ENCODE measurements at places on chromosomes 6 and 20.

GRCh38 chr20:56629464-56630085 lies 469 bp downstream of the TFAP2C start:
- no peak for DNase-seq

DNA sequence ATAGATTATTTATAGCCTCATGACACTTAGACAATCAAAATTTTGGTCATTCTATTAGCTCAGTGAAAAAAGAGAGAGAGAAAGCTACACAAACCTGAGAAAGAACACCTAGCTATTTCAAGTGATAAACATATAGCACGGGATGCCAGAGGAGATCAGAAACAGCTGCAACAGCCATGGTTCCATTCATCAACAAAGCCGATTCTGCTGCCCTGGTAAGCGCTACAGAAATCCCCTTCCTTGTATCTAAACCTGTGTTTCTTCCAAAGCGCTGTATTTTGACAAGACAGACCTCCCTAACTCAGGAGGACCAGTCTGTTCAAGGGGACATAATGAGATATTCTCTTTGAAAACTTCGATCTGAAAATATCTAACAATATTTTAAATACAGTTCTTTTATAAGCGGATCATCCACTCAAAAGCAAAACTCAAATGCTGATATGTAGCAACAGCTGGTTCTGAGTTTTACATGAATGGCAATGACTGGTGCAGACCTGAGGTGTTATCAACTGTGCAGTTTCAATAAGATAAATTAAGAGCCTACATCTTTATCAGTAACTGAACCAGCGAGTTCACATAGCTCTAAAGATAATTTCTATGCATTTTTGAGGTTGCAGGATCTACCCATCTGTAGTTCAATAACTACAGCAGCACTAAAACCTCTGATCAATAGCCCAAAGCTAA lies 447.8 kb downstream of the FRK start:
- DNase-seq, result no peak

DNA sequence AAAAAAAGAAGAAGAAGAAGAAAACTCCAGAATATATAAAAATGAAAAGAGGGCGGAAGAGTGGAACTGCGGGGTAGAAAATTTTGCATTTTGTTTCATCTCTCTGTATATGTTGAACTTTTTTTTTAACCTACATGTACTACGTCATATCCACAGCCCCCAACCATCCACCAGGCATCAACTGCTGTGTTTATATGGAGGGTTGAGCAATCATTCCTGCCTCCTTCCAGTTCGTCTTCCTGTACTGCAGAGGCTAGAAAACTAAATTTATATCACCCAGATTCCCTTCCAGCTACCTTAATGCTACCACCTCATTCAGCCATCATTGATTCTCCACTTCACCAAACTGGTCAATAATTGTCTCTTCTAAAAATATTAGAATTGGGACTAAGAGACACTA lies 9.5 kb upstream of the SIGLEC1 start:
- DNase-seq, result no peak

DNA sequence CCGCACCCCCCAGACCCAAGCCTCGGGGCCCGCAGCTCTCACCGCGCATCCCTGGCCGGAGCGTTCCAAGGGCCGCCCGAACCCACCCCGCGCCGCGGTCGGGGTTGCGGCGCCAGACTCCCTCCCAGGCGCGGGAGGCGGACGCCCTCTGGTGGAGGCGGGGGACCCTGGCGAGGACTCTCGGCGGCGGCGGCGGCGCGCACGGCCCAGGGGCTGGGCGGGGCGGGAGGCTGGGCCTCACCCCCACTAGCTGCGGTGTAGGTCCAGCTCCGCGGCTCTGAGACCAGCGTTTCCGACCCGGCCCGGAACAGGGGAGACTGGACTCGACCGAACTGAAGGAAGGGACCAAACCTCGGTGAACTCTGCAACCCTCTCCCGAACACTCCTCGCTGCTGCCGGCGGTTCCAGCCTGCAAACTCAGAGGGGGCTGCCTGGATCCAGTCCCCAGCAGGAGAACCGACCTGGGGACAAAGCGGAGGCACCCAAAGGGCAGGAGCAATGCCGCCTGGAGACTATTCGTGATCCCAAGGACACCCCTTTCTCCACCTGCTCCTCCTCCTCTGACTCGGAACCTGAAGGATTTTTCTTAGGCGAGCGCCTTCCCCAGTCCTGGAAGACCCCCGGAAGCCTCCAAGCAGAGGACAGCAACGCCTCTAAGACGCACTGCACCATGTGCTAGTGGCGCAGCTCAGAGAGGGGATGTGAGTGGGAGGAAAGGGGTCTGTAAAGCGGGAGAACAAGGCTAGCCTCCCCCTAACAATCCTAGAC lies 859 bp upstream of the TOMM6 start:
- DNase-seq, result peak; percentile 83

DNA sequence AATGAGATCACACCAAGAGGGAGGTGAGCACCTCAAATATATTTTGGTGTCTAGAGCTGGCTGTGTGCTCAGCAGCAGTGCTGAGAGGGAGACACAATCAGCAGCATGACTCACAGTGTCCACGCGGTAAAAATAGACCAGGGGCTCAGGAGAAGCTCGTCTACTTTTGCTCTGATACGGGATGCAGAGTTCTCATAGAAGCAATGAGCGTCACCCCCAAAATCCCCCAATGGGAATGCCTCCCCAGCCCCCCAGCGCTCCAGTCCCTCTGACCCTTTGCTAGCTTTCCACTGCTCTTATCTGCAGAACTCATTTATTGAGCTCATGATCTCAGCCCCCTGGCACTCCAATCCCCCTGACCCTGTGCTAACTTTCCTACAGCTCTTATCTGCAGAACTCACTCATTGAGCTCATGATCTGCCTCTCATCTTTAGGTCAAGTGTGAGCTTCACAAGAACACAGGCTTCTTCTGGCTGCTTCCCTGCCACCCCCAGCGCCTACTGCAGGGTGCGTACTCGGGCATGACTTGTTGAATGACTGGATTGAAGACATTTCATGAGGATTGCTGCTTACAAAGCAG lies 34.0 kb downstream of the SYNDIG1 start:
- no peak for DNase-seq

GRCh38 chr6:119025793-119026192 lies 52.7 kb downstream of the FAM184A start:
- DNase-seq, result no peak

DNA sequence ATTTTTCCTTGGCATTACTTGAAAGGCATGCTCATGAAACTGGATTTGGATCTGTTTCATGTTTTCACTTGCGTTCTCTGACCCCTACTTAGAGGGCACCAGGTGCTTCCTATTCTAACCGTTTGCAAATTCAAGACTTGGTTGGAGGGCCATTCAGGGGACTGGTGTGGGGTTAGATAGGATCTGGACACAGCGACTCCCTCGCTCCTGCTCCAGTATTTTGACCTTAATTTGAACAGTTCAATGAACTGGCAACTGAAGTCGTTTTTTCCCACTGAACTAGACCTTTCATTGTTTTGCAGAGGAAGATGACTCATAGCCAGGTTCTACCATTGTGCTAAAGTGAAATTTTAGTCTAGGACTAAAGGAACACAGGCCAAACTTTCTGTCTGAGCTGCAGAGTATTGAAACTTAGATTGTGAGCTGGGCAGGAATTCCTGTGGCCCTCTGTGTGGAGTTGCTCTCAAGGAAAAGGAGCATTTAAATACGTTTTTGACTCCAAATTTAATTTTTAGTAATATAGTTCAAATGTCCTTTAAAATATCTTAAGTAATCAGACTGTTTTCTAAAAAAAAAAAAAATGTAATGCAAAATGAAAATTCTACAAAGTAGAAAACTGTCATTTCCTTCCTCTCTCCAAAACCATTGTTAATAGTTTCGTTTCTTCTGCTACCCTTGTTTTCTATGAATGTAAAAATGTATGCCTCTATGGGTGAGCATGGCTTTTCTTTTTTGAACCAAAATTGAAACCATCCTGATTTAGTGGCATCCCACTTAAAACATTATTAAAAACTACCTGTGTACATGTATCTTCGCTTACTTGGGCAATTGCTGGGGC lies 64.8 kb downstream of the UTRN start:
- no peak for DNase-seq

- DNase-seq, result no peak
Measured at GRCh38 chr20:36800410-36800809, 26.8 kb upstream of the DSN1 start.

GRCh38 chr6:98833307-98834059 lies 891 bp upstream of the POU3F2 start:
- DNase-seq, result no peak

- no peak for DNase-seq
Measured at GRCh38 chr6:152129691-152130151, 322.2 kb downstream of the ESR1 start.

GRCh38 chr6:90390379-90390778 lies 93.7 kb upstream of the BACH2 start:
- no peak for DNase-seq

Measured in CD8-positive, alpha-beta memory T cell (primary cell).